ENCODE measurements at places on chromosomes 7 and 10.

- no peak for DNase-seq
Observed at GRCh38 chr7:81482600-81483186, 287.2 kb downstream of the HGF start.

GRCh38 chr7:98230746-98231471 lies 19.7 kb downstream of the BHLHA15 start:
- DNase-seq, result no peak

DNA sequence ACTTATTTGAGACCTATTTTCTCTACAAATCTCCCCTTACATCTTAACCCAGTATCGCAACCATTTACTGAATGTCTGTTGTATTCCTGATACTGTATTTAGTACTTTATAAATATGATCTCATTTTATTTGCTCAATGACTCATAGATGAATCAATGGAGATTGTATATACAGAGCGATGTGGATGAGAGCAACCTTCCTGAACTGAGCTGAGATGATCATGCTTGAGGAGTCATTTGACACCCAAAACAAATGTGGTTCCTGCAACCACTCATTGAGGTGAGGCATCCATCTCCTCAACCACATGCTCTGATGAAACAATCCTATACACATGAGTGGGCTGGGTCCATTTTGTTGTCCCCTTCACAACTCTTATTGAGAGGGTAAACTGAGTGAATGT lies 250.0 kb downstream of the CDC14C start:
- DNase-seq, result no peak

GRCh38 chr10:34762603-34763299 lies 52.3 kb downstream of the PARD3 start:
- no peak for DNase-seq

All from stimulated activated CD4-positive, alpha-beta T cell treated with anti-CD3 and anti-CD28 coated beads, Interleukin-1b, Interleukin-23, amount 100 ng/mL, for 48 hours (primary cell).